Motor neuron (in vitro differentiated cells): ENCODE measurements at places on chromosomes 1 and 21. TPM values are rescaled to one million over a fixed set of nuclear protein-coding genes. Genes with fewer than 3 reads are reported as not detected.

The CYP4A11 gene
- 0.78 and 1.0 TPM in 2 replicates for total RNA-seq

The TNFAIP8L2 gene
- 0.58 and 1.2 TPM in 2 replicates for total RNA-seq

The OR2L3 gene
- 0.11 and 0.20 TPM in 2 replicates for total RNA-seq

The HRNR gene
- total RNA-seq = 4.6 and 4.7 TPM in 2 replicates

The CYP2J2 gene
- total RNA-seq = 0.09 and 0.16 TPM in 2 replicates

The CASQ1 gene
- total RNA-seq = 0.21 and 0.27 TPM in 2 replicates
